ENCODE measurements at places on chromosomes 16 and 17.

DNA sequence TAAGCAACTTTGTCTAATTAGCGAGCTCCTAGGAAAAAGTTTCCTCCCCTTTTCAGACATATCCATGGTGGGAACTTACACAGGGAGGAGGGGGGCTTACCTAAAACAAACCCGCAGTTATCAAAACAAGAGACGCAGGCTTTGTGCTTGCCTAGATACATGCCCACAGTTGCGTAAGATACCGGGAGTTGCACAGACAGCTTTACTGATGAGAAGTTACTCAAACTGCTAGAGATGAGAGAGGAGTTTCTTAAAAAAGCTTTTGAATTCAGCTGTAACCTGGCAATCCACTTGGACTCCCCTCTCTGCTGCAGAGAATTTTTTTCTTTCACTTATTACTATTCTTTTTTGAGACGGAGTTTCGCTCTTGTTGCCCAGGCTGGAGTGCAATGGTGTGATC lies 6.8 kb upstream of the ZP2 start:
- DNase-seq: no peak

DNA sequence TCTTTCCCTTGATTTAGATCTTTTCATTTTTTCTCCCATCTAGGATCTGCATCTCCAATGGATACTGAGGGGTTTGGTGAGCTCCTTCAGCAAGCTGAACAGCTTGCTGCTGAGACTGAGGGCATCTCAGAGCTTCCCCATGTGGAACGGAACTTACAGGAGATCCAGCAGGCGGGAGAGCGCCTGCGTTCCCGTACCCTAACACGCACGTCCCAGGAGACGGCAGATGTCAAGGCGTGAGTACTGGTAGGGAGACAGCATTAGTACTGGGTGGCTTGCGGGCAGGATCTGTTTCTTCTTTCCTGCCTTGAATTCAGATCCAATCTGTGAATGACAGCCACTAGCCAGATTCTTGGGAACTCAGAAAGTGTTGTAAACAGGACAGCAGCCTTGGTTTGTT lies 18.3 kb downstream of the NUP93 start:
- DNase-seq: no peak

DNA sequence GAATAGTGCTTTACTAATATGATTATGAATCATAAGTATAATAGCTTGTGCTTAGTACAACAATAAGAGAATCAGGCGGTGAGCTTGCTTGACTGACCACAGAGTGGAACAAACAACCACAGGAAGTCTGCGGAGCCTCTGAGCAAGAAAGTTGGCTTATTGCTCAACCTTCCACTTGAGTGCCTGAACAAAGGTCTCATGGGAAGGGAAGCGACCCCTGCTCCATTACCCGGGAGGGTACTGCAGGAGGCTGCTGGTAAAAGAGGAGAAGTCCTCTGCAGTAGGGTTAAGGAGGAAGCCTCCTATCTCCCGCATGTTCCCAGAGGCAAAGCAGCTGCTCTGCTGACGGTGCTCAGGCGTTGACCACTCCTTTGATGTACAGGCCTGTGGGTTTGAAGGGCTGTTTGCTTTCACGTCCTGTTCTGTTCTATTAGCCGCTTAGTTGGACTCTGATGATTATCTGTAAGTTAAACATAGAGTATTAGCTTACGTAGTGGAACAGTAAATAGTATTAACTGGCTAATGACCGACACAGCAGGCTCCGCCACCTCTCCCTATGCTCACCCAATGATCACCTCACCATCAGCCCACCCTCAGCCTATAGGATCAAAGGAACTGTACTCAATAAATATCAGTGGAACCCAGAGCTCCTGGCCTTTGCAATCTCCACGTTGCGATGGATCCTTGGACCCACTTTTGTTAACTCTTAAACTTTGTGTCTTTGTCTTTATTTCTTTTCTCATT lies 17.5 kb downstream of the ALOX15B start:
- DNase-seq: no peak

- no peak for DNase-seq
Measured at GRCh38 chr16:51382211-51382610, 231.1 kb upstream of the SALL1 start.

- no peak for DNase-seq
Measured at GRCh38 chr16:86974120-86974519, 343.1 kb downstream of the C16orf95 start.

Data from GM13977 (cell line).